ENCODE measurements at places on chromosomes 3 and 15.

GRCh38 chr15:84934942-84935729 lies 46.5 kb upstream of the PDE8A start:
- no peak for DNase-seq

GRCh38 chr3:134799393-134799792 lies 4.3 kb downstream of the EPHB1 start:
- DNase-seq = no peak

GRCh38 chr15:70770863-70771262 lies 7.5 kb upstream of the UACA start:
- DNase-seq = no peak

GRCh38 chr3:73203101-73203500 lies 141.6 kb downstream of the EBLN2 start:
- DNase-seq = no peak

- DNase-seq = no peak
Observed at GRCh38 chr3:174197416-174197815, 661.7 kb upstream of the NAALADL2 start.

GRCh38 chr15:81190922-81191507 lies 5.7 kb upstream of the IL16 start:
- DNase-seq = no peak

GRCh38 chr3:37466660-37467359 lies 292.4 kb upstream of the LRRFIP2 start:
- no peak for DNase-seq

DNA sequence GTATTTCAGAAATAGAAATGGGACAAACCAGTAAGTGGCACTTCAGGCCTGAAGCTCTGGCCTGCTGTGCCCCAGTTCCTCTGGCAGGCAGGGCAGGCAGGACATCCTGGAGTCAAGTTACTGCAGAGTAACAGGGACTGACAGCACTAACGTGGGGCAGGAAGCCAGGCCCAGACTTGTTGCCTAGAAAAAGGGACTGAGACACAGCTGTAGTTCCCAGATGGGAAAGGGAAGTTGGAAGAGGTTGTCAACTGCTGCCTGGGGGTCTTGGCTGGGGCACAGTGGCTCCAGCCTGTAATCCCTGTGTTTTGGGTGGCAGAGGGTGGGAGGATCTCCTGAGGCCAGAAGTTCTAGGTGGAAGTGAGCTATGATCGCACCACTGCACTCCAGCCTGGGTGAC lies 171.9 kb downstream of the FMN1 start:
- no peak for DNase-seq

DNA sequence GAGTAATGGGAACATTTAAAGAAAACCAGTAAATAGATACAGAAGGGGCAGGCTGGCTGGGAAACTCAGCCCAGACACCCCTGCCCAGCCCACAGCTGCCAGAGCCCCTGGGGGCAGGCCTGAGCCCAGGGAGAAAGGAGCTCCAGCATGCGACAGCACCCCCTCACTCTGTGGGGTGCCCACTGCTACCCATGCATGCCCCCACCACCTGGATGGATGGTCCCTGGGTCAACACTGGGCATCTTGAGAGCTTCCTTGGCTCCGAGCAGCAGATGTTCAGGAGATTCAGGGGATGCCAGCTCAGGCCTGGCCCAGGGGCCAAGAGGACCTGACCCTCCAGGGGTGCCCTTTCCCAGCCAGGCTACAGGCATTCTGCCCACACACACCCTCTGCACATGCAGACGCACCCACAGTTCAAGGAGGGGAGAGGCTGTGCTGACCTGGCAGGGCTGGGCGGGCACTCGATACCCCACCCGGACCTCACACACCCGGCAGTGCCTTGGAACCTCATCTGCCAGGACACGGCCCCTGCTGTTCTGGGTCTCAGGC lies 31.5 kb downstream of the PTH1R start:
- DNase-seq = no peak

GRCh38 chr3:14871456-14872200 lies 52.9 kb downstream of the FGD5 start:
- DNase-seq = no peak

DNA sequence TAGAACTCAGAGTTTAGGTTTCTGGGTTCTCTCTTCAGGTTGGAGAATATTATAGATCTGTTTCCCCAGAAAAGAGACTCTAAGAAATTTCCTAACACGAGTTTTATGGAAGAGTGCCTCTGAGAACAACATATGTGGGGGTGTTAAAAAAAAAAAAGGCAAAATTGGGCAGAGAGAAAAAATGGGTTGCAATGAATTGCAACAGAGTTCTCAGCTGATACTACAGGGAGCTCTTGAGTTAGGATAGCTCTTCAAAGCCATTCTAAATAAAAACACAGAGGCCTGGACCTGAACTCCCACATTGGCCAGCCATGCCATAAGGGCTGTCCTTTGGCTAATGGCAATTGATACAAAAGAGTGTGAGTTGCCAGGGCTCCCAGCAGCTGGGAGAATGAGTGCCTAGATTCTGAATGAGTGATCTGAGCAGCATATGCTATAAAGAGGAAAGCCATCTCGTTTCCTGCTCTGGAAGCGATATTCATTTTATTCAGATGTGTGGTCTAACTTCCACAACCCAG lies 20.1 kb upstream of the UBE2E2 start:
- no peak for DNase-seq

GRCh38 chr15:63968122-63968524 lies 78.2 kb downstream of the DAPK2 start:
- no peak for DNase-seq

DNA sequence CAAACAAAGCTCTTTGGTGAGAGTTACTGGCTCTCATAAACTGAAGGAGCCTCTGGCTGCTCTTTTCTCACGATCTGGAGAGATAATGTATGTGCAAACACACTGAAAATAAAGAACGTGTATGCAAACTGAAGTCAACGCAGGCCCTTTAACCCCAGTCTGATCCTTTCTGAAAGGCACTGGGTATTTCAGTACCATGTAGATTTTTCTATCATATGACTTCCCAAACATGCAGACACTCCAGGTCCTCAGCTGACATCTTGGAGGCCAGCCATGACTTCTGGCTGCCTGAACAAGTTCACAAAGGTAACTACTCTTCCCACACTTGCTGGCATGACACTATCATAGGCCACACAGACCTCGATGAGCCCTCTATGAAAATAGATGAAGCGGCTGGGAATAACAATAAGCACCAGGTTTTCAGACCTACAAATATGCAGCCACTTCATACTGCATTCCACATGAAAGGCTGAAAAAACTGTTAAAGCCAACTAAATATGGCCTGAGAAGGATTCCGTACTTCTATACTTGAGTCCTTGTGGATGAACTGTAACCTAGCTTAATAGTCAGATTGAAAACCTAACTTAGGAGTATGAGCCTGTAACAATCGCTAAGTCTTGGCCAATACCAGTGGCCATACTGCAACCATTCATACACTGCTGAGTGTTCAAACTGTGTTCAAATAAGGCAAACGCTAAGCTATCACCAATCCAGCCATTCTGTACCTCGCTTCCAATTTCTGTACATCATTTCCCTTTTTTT lies 121.3 kb downstream of the THRB start:
- no peak for DNase-seq

DNA sequence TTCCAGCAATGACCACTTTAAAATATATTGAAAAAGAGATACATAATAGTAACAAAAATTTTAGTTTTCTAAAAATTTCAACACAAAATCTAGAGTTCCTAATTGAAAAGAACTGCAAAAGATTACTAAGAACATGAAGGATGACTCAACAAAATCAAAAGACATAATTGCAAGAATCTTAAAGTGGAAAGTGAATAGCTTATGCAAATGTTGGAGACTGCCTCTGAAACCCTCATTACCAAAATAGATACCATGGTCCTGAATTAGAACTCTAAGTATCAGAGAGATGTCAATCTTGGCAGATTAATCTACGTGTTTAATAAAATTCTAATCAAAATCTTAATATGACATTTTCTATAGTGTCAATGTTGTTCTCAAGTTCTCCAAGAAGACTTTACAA lies 60.7 kb upstream of the SGO1 start:
- DNase-seq = no peak

GRCh38 chr3:23941440-23941839 lies 3.6 kb upstream of the NR1D2 start:
- no peak for DNase-seq

DNA sequence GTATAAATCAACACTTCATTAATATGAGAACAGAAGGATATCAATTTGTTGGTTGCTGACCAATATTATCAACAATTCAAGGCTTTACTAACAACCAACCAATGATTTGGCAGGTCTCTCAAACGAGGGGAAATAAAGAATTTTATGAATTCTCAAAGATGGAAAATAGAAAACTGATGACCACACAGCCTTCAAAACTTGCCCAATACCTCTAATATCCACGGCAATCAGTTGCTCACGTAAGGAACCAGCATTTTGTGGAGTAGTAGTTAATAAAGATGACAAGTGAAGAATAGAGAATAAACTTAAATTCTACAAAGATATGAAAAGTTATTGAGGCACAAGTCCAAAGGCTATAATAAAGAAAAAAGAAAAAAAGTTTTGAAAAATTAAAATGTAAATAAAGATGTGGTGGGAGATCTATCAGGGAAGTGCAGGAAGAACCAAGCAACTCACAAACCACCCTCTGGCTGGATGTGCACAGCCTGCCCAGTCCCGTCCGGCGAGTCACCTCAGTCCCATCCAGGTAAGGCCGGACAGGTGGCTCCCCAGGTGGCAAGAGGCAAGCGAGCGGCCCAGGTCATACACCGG lies 808 bp downstream of the GK5 start:
- DNase-seq = no peak

Measured in iPS DF 19.7 (cell line).